NCI-H446 treated with DMSO at 0.1 percent for 48 hours (cell line): ENCODE measurements at places on chromosomes 2 and 18.
A peak's percentile ranks its signal among the peaks of the same experiment; 100 is the strongest.

GRCh38 chr2:182031956-182032355, 46.3 kb downstream of the PPP1R1C start:
- no peak for DNase-seq

DNA sequence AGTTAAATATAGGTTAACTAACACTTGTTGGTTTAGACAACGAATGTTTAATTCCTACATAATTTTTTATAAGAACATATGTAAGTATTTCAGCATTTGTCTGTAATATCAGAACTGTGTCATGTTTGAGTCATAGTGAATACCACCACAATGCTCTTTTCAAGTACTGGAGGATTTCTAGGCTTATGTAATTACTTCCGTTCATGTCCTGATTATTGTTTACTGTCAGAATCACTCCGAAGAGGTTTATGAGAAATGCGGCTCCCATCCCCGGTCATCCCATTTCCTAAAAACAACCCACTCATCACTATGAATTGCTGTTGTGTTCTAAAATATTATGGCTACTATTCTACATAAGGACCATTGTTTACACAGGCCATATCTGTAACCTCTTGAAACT, 45.1 kb downstream of the CDH19 start:
- no peak for DNase-seq

DNA sequence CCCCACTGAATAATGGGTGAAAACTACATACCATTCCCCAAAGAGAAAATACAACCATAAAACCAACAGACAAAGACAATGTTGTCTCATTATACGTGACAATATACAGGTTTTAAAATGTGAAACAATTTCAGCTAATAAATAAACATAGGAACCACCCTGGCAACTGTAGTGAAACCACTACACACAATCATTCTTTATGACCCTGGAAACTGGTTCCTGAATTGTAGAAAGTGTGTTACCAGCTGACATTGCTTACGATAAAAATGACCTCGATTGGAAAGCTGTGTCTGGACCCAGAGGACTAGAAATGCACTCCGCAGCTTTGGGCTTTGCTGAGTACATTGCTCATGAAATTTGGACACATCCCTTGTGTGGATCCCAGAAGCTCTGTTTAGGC, 73.9 kb upstream of the LPIN2 start:
- DNase-seq = no peak

GRCh38 chr2:206163251-206163880, 3.7 kb downstream of the EEF1B2 start:
- DNase-seq = no peak

DNA sequence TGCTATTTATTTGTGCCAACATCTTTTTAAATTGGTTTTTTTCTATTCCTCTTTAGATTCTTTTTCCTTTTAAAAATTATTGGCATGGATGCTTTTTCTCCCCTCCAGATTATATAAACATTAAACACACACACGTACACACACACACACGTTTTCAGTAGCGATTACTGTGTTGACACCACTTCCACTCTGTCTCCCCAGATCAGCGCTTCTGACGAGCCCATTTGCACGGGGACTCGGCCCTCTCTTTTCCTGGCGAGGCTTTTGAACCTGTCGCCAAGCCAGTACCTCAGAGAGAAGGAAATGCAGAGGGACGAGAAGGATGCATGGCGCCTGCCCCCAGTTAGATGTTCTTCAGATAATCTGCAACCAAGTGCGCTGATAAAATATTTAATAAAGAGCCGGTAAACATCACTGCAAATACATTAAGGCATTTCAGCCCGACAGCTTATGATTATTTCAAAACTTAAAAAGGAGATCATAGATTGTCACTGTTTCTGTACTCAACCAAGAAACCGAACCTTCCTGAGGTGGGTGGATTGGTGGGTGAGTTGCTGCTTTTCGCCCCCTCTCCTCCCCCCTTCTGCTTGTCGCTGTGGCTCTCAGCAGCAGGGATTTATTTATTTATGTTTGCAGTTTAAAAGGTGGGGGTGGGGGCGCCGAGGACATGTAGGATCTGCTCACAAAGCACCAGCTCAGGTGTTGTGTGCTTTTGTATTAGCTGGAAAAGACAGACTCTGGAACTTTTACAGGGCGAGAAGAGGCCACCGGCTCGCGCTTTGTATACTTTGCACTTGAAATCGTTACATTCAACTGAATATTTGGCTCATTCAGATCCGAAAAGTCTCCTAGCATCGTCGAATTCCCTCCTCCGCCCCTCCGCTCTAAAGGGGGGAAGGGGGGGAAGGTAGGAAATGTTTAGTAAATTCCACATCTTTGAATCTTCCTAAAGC, 787 bp upstream of the TBR1 start:
- no peak for DNase-seq

DNA sequence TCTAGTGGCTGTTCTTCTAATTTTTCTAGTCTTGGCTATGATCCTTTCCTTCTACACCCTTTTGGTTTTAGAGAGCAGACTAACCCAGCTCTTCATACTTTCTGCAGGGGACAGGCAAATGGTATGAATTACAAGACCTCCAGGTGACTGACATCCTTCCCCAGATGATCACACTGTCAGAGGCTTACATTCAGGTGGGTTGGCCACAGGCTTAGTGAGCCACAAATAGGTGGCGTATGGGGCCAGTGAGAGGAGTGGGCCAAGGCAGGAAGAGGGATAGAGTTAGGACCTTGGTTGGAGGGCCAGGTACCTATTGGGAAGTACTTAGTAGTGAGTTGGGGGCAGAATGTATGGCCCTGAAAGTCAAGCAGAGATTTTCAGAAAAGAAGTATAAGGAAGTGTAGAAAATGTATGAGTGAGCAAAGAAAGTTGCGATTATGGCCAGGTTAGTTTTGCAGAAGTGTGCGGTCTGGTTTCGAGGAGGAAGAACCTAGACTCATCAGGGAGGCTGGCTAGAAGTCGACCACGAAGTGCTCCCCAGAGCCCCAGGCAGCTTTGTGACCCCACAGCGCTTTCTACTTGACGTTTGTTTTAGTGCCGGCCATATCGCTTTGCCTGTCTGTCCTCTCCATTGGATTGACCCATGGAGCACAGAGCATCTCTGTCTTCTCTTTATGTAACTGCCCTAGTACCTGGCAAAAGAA, 20.0 kb downstream of the SFTPB start:
- DNase-seq = no peak

- DNase-seq = no peak
Observed at GRCh38 chr2:29509397-29509796, 394.2 kb downstream of the CLIP4 start.

DNA sequence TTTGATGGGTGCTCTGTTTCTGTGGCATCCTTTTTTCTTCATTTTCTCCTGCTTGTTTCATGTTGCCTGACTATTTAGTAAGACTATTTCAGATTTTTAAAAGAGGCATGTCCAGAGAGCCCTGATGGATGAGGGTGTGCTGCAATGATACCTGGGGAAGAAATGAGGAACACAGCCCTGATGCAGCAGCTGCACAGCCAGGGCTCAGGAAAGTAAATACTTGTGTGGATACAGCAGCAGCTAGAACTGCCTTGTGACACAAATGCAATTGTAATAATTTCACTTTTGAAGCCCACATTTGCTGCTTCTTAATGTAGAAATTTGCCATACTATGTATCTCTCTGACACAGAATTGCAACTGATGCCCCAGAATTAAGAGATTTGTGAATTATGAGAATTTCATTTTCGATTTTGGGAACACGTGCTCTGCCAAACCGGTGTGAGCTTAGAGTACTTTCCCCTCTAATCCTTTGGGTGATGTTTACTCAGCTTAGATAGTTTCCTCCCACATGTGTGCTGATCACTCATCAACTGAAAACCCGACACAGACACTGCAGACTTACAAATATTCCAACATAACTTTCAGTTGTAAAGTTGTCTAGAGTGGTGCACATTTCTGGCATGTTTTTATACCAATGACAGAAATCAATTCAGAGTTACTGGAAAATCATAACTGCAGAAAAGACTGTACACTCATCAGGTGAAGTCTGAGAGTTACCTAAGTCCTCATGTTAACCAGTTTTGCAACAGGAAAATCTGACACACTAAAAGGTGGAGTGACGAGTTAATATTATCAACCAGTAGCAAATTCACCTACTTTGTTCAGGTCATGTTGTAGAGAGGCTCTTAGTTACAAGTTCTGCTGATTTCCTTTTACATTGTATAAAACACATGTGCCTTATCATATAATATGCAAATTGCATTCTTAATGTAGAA, 383.4 kb downstream of the CBLN2 start:
- DNase-seq = no peak

- DNase-seq = no peak
Observed at GRCh38 chr18:26963292-26963691, 97.8 kb upstream of the AQP4 start.

GRCh38 chr18:67302043-67302442, 214.5 kb downstream of the DSEL start:
- no peak for DNase-seq

DNA sequence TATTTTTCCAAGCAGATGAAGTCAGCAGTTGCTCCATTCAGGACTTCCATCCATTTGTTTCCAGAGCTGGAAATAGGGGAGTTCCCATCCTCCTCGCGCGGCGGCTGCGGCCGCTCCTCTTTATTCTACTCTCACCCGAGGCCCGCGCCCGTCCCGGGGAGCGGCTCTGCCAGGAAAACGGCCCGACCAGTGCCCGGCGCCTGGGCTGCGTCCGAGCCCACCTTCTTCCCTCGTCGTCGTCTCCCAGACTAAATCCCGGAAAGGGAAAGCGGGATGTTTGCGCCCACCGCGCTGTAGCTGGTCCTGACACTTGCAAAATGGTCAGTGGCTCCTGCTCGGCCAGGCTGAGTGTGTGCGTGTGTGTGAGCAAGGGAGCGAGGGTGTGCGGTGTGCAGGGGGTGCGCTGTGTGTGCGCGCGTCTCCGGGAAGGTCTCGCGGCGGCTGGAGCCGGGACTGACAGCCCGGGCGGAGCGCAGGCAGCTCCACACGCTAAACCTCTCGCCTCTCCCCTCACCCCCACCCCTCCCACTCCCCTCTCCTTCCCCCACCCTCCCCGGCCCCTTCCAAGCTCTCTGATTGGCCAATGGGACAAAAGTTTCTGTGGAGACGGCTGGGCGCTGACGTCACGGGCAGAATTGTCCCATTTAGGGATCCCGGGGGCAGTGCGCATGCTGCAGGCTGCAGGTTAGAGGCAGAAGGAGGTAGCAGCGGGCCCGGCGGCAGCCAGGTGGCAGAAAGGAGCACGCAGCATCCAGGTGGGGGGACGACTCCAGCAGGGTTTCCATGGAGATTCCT, at the start of gene NOL4:
Gene NOL4 (minus strand): TSS at position 491 of the 795 bp plus-strand sequence. CDS start 1,660 bp downstream, outside the sequence.
- DNase-seq = peak; percentile 73

- no peak for DNase-seq
Observed at GRCh38 chr2:120204417-120204816, 18.8 kb downstream of the TMEM185B start.

- no peak for DNase-seq
Observed at GRCh38 chr2:199136681-199137080, 321.1 kb downstream of the SATB2 start.

GRCh38 chr2:32836933-32837332, 109.8 kb upstream of the LTBP1 start:
- no peak for DNase-seq

GRCh38 chr2:97708608-97709007, 4.8 kb upstream of the ZAP70 start:
- DNase-seq = no peak

DNA sequence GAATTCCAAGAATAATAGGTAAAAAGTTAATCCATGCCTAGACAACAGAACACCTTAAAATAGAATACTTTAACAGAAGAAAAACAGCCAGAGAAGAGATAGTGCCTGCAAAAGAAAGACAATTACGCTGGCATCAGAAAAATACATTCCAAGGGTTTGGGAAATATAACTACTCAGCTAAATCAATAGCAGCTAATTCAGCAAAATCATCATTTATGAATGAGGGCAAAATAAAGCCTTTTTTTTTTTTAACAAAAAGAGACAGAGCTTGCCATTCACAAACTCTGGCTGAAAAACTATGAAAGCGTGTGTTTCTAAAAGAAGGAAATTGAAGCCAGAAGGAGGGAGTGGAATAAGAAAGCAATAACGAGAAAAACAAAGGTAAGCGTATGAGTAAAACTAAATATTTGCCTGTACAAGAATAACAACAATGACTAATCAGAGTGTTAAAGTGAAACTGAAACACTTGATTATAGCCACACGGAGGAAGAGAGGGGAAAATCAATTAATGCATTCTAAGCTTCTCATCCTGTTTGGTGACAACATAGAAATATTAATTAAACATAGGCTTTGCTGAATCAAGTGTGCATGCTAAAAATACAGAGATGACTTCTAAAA, 90.2 kb downstream of the EHD3 start:
- DNase-seq = no peak
